ENCODE measurements at places on chromosomes 13 and 19.

GRCh38 chr19:33690378-33691029 is 68.8 kb downstream of the CHST8 start:
- DNase-seq = no peak

- peak; percentile 54 for DNase-seq
Measured at GRCh38 chr19:41785653-41786052, 10.7 kb upstream of the CEACAM3 start.

GRCh38 chr19:5345895-5346386 is 5.3 kb upstream of the PTPRS start:
- no peak for DNase-seq

DNA sequence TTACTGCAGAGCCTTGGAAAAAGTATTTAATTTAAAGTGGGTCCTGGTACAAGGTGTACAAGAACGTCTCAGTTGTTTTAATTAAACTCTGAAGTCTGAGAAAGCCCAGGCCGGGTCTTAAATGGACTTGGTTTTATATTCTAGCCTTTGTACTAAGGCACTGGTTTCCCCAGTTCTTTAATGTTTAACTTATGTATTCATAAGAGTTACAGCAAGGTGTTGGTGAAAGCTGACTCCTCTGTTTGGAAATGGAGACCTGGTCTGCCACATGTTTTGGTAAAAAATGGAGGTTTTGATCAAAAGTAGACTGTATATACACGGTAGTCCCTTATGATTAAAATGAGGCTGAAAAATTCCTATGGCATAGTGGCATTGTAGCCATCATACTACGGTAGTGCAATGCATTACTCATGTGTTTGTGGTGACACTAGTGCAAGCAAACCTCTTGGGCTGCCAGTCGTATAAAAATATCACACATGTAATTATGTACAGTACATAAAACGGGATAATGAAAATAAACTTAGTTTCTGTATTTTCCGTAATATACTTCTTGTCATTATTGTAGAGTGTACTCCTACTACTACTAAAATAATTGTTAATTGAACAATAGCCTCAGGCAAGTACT is 883.4 kb upstream of the SPRY2 start:
- no peak for DNase-seq

GRCh38 chr19:29793116-29793727 is 18.6 kb upstream of the CCNE1 start:
- DNase-seq = no peak

- no peak for DNase-seq
Measured at GRCh38 chr19:12984143-12984627, 11.1 kb upstream of the NFIX start.

- no peak for DNase-seq
Measured at GRCh38 chr13:33464345-33464744, 178.8 kb upstream of the STARD13 start.

GRCh38 chr13:24124789-24125476 is 35.6 kb upstream of the SPATA13 start:
- no peak for DNase-seq

- no peak for DNase-seq
Measured at GRCh38 chr13:36839281-36839680, 20.3 kb downstream of the RFXAP start.

DNA sequence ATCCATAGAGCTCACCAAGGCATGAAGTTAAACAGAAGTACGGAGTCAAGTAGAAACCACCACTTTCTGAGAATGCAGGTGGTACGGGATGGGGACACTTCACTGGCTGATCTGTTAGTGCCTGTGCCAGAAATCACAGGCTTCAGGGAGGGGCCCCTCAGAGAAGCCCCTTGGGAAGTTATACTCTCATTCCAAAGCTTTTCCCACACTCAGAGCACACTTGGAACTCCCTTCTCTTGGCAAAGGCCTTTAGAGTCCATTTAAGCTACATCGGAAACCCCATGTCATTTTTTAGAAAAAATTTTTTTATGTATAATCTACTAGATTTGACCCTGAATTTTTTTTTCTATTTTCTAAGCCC is 80.7 kb upstream of the WASF3 start:
- no peak for DNase-seq

GRCh38 chr13:114143806-114144605 is 11.6 kb upstream of the RASA3 start:
- no peak for DNase-seq

DNA sequence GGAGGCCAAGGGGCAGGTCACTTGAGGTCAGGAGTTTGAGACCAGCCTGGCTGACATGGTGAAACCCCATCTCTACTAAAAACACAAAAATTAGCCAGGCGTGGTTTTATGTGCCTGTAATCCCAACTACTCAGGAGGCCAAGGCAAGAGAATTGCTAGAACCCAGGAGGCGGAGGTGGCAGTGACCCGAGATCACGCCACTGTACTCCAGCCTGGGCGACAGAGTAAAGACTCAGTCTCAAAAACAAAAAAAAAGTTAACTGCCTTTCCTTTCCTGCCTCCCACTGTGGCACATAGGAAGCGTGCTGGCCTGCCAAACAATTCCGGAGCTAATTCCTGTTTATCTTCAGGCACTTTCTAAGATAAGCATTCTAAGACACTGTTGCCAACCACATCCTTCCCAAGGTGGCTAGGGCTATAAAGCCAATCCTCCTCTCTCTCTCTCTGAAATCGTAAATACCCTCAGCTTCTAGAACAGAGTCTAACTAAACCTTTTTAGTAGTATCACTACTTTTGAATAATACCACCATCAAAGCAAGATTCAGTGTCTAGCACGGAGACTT is 21.6 kb downstream of the SLC25A30 start:
- DNase-seq = no peak

DNA sequence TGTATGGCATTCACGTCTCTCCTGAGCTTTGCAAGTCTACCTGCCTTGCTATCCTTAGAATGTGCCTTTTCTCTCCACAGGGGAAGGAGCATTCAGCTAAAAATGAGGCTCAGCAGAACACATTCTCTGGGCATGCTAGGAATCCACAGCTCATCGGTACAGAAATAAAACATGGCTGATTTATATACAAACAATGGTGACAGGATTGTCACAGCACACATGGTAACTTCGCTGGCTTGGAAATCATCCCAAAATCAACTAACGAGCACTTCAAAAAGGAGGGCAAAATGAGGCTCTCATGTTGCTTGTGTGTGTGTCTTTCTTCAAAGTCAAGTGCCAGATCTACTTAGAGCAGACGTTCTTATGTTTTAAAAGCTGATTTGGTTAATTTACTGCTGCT is 373.0 kb downstream of the FGF14 start:
- DNase-seq = no peak

DNA sequence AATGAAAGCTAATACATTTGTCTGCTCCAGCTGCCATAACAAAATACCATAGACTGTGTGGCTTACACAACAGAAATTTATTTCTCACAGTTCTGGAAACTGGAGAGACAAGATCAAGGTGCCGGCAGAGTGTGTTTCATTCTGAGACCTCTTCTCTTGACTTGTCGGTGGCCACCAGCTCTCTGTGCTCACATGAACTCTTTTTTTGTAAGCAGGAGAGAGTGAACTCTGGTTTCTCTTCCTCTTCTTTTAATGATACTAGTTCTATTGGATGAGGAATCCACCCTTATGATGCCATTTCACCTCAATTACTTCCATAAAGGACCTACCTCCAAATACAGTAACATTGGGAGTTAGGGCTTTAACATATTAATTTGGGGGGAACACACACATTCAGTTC is 11.7 kb downstream of the KCTD12 start:
- DNase-seq = no peak

DNA sequence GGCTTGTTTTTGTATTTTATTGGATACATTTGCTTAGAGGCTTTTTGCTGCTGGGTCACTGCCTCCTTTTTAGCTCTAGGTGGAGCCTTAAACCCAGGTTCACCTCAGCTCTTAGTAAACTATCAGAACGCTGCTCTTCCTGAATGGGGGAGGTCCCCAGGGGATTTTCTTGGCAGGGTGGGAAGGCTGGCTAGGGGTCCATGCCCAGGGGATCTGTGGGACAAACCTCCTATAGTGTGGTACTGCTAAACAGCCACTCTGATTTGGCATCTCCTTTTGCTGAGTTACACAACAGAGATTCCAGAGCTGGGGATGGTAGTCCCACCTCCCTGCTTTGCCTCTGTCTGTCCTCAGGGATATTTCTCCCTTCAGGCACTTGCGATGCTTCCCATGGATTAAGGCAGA is 204.9 kb downstream of the ZIC5 start:
- DNase-seq = no peak

- DNase-seq = no peak
Measured at GRCh38 chr19:7883796-7884570, 4.3 kb upstream of the LRRC8E start.

- DNase-seq = no peak
Measured at GRCh38 chr13:20717581-20718542, 14.4 kb downstream of the IL17D start.

DNA sequence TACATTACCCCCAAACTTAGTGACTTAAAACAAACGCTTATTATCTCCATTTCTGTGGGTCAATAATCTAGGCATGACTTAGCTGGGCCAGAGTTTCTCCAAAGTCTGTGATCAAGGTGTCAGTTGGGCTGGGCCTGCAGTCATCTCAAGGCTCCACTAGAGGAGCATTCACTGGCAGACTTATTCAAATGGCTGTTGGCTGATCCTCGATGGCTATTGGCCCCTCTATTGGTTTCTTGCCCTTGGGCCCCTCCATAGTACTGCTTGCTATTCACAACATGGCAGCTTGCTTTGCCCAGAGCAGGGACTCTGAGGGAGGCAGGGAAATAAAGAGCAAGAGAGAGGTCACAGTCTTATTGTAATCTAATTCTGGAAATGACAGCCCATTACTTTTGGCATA is 57.6 kb downstream of the RCBTB2 start:
- DNase-seq = no peak

GRCh38 chr19:48603001-48603400 is 3.5 kb upstream of the SPACA4 start:
- DNase-seq = no peak

- DNase-seq = no peak
Measured at GRCh38 chr19:1409204-1410005, 2.0 kb downstream of the DAZAP1 start.

GRCh38 chr13:98279473-98280175 is 102.6 kb upstream of the RNF113B start:
- no peak for DNase-seq

DNA sequence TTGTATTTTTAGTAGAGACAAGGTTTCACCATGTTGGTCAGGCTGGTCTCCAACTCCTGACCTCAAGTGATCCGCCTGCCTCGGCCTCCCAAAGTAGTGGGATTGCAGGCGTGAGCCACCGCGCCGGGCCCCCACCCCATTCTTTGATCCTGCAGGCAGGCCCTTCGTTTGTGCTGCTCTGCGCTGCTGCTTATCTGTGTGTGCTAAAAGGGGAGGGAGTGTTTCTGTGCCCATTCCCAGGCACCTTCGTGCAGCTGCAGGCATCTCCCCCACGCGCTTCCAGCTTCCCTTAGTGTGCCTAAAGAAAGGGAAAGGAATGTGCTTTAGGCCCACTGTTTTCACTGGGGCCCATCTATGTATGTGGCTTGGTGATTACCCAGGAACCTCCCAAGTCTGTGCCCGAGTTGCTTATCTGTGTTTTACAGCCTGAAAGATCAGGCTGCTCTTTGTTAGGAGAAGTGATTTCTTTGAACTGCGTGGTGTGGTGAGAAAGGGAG is 27.2 kb downstream of the EPN1 start:
- no peak for DNase-seq

GRCh38 chr13:91817250-91817649 is 418.8 kb downstream of the GPC5 start:
- no peak for DNase-seq

DNA sequence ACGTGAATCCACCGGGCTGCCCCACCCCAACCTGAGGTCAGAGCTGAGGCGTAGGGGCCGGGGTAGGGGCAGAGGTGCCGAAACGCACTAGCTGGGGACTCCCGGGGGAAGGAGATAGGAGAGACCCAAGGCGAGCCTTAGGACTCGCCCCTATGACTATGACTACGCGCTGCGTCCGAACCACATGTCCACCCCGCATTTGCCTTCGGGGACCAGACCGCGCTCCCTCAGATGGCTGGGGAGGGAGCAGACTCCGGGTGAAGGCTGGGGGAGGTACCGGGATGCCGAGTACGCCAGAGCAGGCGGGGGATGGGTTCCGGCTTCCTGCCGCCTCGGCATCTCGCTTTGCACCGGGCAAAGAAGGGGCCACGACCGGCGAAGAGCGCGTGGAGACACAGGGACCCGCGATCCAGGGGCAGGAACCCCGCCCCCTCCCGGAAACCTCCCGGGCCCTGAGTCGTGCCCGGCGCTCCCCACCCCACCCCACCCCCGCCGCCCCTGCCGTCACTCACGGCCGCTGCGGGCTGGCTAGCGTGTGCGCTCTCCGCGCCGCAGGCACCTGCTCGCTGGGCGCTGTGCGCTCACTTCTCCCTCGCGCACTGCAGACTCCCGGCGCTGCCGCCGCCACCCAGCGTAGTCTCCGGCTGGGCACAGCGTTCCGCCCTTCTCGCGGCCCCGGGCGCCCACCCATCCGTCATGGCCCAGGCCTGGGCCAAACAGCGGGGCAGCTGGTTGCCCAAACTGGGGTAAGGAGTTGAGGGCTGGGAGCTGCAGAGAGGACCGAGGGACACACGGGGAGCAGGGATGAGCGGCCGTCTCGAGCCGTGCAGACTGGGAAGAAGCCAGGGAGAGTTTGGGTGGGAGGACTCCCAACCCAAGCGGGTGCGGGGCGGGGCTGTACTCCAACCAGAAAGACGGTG is 622 bp upstream of the VSTM2B start:
- DNase-seq = no peak

- no peak for DNase-seq
Measured at GRCh38 chr13:27026396-27026795, 145.2 kb downstream of the USP12 start.

- DNase-seq = no peak
Measured at GRCh38 chr19:4584670-4585460, 25.4 kb upstream of the SEMA6B start.

- no peak for DNase-seq
Measured at GRCh38 chr19:58380037-58380661, 681 bp downstream of the ZNF837 start.
